ENCODE measurements at places on chromosomes 4 and X.
A peak's percentile ranks its signal among the peaks of the same experiment; 100 is the strongest.

GRCh38 chrX:103640401-103641155 lies 11.8 kb downstream of the TCEAL1 start:
- no peak for DNase-seq

DNA sequence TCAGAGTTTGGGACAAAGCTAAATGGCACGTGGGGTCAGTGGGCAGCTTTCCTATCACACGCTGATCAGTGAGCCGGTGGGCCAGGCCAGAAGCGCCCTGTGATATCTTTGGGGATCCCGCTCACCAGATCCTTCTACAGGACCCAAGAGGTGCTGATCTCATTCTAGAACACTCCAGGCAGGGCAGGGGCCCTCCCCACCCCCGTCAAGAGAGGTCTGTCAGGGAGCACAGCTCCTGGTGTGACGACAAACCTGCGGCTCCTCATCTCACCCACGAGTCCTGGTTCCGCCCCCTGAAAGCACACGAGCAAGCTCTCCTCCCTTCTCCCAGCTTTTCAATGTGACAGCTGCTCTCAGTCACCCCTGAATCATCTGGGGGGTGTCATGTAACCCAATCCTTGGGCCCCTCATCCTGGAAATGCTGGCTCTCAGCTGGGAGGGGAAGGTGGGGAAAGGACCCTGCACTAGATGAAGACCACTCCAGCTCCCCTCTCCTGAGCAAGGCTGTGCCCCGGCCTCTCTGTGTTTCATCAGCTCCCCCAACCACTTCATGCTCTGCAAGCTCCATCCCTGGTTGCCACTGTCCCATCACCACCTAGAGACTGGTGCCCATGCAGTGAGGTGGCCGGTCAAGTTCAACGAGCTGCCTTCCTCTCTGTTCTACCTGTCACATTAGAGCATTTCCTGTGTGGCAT lies 4.6 kb downstream of the HCFC1 start:
- DNase-seq, result no peak

- DNase-seq, result no peak
Observed at GRCh38 chr4:152454398-152455011, 81.4 kb downstream of the FBXW7 start.

GRCh38 chr4:74444891-74445642 lies at the start of gene AREG:
Gene AREG, plus strand, starts transcription at chr4:74445136. Its CDS starts 210 bp downstream, at chr4:74445346.
- peak; percentile 68 for DNase-seq

DNA sequence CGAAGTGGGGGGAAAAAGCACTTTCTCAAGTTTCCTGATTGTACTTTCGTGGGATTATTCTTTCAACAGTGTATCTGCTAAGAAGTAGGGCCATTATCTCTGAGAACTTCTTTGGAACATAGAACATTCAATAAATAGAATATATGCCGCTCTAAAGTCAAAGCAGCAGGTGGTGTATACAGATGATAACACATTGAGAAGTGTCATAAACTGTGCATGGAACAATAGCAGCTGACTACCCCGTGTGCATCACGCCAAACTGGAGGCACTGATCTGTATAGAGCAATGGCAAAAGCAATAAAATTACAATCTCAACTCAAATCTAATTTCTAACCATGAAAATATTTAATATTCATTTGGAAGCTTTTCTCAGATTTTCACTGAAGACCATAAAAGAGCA lies 175.3 kb downstream of the DCTD start:
- DNase-seq, result no peak

DNA sequence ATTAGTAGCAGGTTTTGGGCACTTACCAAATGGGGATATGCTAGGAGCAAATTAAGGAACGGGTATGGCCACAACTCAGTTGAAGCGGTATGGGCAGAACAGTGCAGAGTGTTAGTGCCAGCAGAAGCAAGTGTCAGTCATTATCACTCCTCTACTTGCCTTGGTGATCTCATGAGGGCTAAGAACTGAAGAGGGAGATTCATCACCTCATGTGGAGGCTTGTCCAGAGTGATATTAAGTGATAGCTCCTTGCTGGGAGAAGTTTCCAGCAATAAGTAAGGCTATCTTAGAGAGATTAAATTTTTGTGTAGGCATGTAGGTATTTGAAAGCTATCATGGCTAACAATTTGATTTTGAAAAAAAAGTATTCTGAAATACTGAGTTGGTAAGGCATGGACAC lies 615.4 kb upstream of the SMIM31 start:
- DNase-seq, result no peak

Data from stimulated activated CD8-positive, alpha-beta memory T cell treated with anti-CD3 and anti-CD28 coated beads, Interleukin-7, amount 100 ng/mL, for 24 hours (primary cell).